Hepatocyte (in vitro differentiated cells): ENCODE measurements at places on chromosomes 12 and 14. TPM values are rescaled to one million over a fixed set of nuclear protein-coding genes. Genes with fewer than 3 reads are reported as not detected.

The PRPH gene
- polyA plus RNA-seq, result 1.3 and 1.7 TPM in 2 replicates

The SVOP gene
- polyA plus RNA-seq, result 0.45 TPM in 1 of 2 replicates, not detected in the other

The KRT74 gene
- polyA plus RNA-seq, result not detected in 2 replicates

The C12orf60 gene
- 0.17 and 2.0 TPM in 2 replicates for polyA plus RNA-seq

The ADAMTS20 gene
- 0.45 and 0.47 TPM in 2 replicates for polyA plus RNA-seq

The PTPN21 gene
- 8.1 and 12.7 TPM in 2 replicates for polyA plus RNA-seq

The HECTD1 gene
- polyA plus RNA-seq, result 45.2 and 48.6 TPM in 2 replicates

The OTX2 gene
- polyA plus RNA-seq, result 0.11 and 0.18 TPM in 2 replicates

DNA sequence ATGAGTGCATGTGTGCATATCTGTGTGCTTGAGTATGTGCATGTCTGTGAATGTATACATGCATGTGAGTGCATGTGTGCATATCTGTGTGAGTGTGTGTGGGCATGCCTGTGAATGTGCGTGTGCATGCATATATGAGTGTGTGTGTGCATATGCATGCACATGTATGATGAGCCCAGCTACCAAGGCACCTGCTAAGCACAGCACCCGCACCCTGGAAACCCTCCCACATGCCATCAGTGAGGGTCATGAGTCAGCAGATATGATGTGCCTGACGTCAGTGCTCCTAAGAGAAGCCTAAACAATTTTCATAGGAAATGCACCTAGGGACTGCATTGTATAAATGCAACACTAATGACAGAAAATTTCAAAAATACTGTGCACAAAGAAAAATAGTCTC is 151.1 kb downstream of the KIF26A start:
- DNase-seq, result no peak

DNA sequence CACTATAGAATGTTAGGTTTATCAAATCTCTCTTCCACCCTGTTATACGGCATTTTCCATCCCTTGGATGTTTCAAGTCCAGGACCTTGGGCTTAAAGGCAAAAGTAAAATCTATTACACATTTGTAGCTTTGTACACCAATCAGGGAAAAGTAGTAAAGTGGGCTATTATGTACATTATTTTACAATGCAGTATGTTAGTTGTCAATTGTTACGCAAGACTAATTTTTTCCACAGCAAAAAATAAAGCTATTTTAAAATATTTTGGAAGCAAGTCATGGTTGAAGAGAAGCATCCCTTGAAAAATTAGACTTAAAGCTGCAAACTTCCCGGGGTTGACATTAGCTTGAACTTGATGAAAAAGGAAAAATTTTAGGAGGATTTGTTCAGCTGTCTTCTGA is 476.2 kb downstream of the DIO2 start:
- no peak for DNase-seq

GRCh38 chr12:96327346-96327745 is 72.9 kb downstream of the CDK17 start:
- DNase-seq, result no peak

- DNase-seq, result no peak
Measured at GRCh38 chr12:43740511-43741100, 18.0 kb downstream of the PUS7L start.

GRCh38 chr12:109963743-109964429 is 32.3 kb downstream of the GIT2 start:
- DNase-seq, result peak; percentile 46

DNA sequence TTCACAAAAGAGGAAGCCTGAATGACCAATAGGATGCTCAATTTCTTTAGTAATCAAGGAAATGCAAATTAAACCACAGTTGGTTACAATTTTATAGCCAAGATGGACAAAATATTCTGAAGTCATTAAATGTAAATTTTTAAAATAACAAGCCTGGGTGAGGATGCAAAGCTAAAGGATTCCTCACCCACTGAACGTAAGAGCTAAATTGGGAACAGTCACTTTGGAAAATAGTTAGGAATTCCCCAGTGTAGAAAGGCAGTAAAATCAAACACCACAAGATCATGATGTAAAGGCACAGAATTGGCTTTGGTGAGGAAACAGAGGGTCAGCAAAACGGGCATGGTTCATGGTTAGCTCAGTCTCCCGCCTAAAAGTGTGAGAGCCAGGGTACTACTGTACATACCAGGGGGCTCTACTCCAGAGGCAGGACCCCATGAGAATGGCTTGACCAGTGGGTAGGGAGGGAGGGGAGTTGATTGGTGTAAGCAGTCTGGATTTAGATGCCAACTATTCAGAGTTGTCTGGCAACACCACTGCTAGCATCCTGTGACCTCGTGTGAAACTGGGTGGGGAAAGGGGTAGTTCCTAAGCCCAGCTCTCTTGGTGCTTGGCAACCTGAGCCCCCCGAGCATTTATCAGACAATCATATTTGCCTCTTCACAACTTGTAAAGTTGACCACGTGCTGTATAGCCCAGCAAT is 213.4 kb upstream of the EGLN3 start:
- no peak for DNase-seq
